Activated CD8-positive, alpha-beta T cell treated with anti-CD3 and anti-CD28 coated beads for 36 hours (primary cell): ENCODE measurements at places on chromosomes 12 and 14. TPM values are rescaled to one million over a fixed set of nuclear protein-coding genes. Genes with fewer than 3 reads are reported as not detected.

The ITGB7 gene
- total RNA-seq, result 121 TPM

DNA sequence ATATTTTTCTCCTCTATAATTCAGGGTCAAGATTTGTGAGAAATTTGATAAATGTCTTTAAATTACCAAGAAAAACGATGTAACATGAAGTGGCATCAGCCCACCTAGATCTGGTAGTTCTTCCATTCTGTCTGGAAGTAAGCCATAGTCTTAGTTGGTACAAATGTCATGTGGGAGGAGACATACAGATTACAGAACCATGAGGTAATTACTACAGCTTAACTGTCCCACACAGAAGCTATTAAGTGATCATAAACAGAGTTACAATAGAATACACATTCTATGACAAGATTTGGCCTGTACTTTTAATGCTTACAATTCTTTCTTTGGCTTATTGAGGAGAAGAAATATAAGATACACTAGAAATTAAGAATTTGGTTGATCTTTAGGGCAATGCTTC, 13.7 kb upstream of the SIX1 start:
- H3K27ac ChIP-seq, result no peak overlapping the region
- H3K4me3 ChIP-seq, result no peak overlapping the region
- no peaks in the 10 kb centered on the region for H3K36me3 ChIP-seq
- H3K4me1 ChIP-seq, result peaks cover 3% of the 10 kb centered on the region
- peaks cover 55% of the 10 kb centered on the region for H3K27me3 ChIP-seq

GRCh38 chr14:62141139-62141538, 378.9 kb downstream of the SNAPC1 start:
- DNase-seq, result no peak
- no peak overlapping the region for H3K27ac ChIP-seq
- H3K27me3 ChIP-seq, result peaks cover 18% of the 10 kb centered on the region
- H3K36me3 ChIP-seq, result no peaks in the 10 kb centered on the region
- no peak overlapping the region for H3K4me3 ChIP-seq

GRCh38 chr14:97407701-97408407, 610.7 kb downstream of the VRK1 start:
- peaks cover 24% of the 10 kb centered on the region for H3K4me1 ChIP-seq
- no peak for DNase-seq
- peaks cover 1% of the 10 kb centered on the region for H3K27me3 ChIP-seq

DNA sequence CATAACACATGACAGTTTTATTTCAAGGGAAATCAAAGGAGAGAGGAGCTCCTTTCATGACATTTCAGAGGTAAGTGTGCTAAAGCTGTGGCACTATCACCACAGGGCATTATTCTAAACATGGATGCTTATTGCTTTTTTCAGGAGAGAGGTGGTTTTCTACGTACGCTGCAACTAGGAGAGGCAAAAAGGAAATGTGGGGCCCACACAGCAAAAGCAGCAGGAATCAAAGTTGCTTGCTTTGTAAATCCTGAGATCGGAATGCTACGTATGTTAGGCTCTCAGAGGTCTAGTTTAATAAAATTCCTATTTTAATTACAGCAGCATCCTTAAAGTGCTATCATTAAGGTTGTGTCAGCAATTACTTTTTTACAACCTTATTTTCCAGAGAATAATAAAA, 55.0 kb upstream of the GRIP1 start:
- no peak overlapping the region for H3K27ac ChIP-seq
- no peak overlapping the region for H3K4me3 ChIP-seq
- no peak for DNase-seq

GRCh38 chr12:45587012-45587411, 142.5 kb upstream of the ARID2 start:
- H3K4me1 ChIP-seq, result peaks cover 3% of the 10 kb centered on the region
- no peak overlapping the region for H3K27ac ChIP-seq
- DNase-seq, result no peak
- H3K36me3 ChIP-seq, result no peaks in the 10 kb centered on the region

GRCh38 chr14:86799244-86799647, 1193.7 kb downstream of the GALC start:
- no peak for DNase-seq
- H3K4me1 ChIP-seq, result no peaks in the 10 kb centered on the region

DNA sequence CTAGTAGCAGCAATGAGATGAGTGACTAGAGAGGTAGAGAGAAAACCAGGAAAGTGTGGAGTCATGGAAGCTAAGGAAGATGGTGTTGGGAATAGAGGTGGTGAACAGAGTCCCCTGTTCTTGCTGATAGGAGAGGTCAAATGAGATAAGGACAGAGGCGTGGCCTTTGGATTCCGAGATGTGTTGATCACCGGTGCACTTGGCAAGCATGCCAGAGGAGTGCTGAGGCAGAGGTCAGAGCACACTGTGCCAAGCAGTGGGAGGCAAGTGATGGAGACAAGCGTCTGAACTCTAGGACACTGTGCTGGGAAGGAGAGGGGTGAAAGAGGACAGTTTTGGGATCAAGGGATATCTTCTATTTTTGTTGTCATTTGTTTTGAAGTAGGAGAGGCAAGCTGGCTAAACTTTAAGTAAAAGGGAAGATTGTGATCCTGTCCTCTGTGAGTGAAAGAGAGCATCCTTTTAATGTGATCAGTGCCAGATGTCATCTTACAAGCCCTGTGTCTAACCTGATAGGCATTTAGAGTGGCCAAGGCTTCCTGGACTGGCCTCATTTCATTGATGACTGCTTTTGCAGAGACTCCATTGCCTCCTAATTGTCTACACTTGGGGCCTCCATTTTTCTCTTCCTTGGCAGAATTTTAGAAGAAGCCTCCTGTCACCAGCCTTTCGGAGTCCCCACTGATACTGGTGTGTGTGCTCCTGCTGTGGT, 336.4 kb downstream of the CACNA1C start:
- H3K36me3 ChIP-seq, result no peaks in the 10 kb centered on the region
- H3K4me3 ChIP-seq, result no peak overlapping the region
- H3K27ac ChIP-seq, result no peak overlapping the region
- DNase-seq, result no peak
